ENCODE measurements at places on chromosomes 1 and 21.

- no peak for DNase-seq
These were observed 6.5 kb downstream of the TMEM54 start for GRCh38 chr1:32894681-32895080.

GRCh38 chr1:181413195-181413815 is 70.0 kb upstream of the CACNA1E start:
- no peak for DNase-seq

- no peak for DNase-seq
These were observed 33.3 kb downstream of the ZMYM4 start for GRCh38 chr1:35301674-35302392.

GRCh38 chr1:67420835-67421492 is 9.2 kb downstream of the SERBP1 start:
- DNase-seq: no peak

GRCh38 chr1:27648602-27649305 is 13.8 kb upstream of the FGR start:
- no peak for DNase-seq

GRCh38 chr1:207311888-207312603 is 9.4 kb upstream of the CD55 start:
- DNase-seq: no peak

DNA sequence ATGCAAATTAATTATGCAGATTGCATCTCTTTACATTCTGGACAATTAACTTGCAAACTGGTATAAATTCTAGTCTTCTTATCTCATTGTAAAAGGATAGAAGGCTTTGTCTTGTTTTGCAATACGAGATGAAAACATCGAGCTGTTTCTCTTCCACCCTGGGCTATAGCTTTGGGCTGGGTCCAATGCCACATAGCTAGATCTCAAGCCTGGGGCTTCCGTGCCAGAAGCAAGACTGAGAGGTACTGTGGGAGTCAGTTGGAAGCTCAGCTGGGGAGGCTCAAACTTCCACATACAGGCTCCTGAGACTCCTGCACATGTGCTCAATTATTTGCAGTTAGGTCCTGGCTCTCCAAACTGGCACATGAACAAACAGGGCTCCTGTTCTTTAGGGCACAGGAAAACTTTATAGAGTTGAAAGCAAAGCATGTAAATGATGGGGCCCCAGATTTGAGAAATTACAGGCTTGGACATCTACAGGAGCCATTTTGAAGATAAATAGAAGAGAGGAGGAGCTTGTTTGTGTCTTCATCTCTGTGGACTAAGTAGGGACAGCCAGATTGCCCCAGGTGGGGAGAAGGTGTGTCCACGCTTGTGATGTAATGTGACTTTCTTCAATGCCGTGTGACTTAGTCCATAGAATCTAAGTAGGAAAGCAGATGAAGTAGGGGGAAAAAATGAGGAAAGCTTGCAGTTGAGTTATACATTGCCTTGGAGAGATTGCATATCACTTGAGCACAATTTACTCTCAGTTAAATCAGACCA is 65.9 kb upstream of the SIPA1L2 start:
- DNase-seq: no peak

- no peak for DNase-seq
These were observed 14.5 kb downstream of the TBX15 start for GRCh38 chr1:118973531-118974137.

DNA sequence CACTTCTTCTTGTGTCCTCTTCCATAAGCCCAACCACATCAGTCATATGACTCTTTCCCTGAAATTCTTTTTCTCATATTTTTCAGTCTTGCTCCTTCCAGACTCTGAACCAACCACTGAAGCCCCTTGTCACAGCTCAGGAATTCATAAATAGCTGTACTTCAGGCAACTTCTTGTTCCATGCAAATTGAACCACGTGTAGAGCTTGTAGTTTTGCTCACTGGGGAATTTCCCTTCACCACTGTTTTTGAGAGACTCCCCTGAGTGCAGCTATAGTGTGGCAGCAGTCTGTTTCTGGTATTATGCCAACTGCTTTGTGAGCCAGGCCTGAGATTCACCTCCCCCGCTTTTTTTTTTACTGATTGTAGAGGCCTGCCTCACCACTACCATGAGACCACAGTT is 150.3 kb upstream of the SPAG17 start:
- DNase-seq: no peak

DNA sequence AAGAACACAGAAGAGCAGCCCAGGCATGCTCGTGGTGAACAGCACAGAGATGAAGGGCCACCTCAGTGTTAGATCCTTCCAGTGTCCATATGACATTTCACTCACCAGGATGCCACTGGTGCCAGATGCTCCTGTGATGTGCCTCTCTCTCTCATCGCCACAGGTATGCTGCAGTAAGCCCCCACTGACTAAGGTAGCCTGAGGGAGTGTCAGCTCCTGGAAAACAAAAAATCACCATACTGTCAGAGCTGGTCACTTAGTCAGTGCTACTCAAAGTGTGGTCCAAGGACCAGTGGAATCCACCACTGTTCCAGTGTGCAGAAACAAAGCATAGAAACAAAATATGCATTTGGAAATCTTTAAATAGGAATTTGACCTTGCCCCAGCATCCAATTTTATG is 27.1 kb upstream of the BCL9 start:
- no peak for DNase-seq

GRCh38 chr1:103106426-103107341 is 1.6 kb downstream of the COL11A1 start:
- peak; percentile 17 for DNase-seq

DNA sequence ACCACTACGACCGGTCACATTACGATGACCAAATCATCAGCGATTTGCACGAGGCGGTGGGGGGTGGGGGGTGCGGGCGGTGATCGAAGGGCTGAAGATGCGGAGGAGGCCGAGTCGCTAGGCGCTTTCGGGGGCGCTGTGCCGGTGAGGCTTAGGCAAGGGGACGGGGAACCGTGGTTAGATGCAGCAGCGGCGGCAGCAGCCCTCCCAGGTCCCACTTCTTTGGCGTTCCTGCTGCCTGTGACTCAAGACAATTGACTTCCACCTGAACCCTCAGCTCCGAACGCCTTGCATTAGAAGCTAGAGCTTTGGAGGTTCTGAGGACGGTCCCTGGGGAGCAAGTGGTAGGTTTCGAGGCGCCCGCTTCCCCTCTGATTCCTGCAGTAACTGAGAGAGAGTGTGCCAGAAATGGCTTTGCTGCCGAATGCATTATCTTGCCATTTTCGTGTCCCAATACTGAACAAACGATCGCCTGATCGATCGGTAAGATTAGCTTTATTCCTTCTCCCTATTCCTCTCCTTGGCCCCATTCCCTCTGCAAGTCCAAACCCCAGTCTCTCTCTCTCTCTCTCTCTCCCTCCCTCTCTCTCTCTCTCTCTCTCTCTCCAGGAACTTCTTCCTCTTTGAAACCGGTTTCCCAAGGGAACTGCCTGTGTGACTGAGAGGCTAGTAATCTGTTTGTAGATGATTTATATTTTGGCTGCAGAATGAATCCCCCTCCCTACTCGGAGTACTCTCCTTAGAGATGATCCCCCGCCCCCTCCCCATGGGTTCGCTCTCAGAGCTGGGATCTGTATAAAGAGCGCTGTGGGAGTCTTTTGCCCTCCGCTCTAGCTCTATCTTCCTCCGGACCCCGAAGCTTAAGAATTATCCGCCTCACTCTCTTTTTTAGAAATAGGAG is 735 bp upstream of the BRINP3 start:
- no peak for DNase-seq

GRCh38 chr1:81345110-81345509 is 455.6 kb upstream of the ADGRL2 start:
- DNase-seq: no peak

Measured in progenitor cell of endocrine pancreas (in vitro differentiated cells).